A172 (cell line): ENCODE measurements at places on chromosomes 1 and 21.
A peak's percentile ranks its signal among the peaks of the same experiment; 100 is the strongest.

- DNase-seq = no peak
Observed at GRCh38 chr1:43533584-43533983, 2.9 kb downstream of the PTPRF start.

- peak; percentile 95 for DNase-seq
Observed at GRCh38 chr1:210687582-210688279, 359.0 kb downstream of the HHAT start.

- DNase-seq = no peak
Observed at GRCh38 chr1:153261281-153262069, 2.0 kb downstream of the LORICRIN start.

GRCh38 chr21:19261731-19262376, 858.3 kb upstream of the TMPRSS15 start:
- no peak for DNase-seq

DNA sequence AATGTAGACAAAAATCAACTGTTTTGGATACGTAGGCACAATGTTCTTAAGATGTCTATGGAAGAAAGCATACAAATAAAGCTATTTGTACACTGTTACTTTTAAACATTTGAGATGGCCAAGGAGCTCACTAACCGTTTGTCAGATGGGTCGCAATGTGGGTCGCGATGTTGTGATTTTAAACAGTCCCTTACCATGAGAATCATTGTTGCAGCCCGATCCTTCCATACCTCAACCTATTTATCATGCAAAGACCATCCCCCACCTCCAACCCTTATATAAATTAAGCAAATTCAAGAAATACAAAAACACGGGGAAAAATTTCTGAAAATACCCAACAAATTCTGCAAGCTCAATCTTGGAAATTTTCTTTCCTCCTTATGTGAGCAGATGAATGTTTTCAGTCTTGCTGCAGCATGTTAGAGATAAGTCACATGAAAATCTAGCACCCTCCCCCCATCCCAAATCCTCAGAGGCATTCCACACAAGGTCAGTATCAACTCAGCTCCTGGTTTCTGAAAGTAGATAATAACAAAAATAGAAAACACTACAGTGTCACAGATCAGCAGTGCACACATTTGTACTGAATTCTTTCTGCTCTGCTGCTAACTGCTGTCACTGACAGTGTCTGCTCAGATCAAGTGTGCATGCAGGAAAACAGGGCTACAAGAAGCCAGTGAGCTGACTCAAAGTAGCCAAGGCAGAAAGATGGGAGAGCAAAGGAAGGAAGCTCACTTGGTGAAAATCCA, 92.9 kb upstream of the TTC39A start:
- no peak for DNase-seq

- no peak for DNase-seq
Observed at GRCh38 chr1:230137337-230137815, 70.3 kb downstream of the GALNT2 start.

DNA sequence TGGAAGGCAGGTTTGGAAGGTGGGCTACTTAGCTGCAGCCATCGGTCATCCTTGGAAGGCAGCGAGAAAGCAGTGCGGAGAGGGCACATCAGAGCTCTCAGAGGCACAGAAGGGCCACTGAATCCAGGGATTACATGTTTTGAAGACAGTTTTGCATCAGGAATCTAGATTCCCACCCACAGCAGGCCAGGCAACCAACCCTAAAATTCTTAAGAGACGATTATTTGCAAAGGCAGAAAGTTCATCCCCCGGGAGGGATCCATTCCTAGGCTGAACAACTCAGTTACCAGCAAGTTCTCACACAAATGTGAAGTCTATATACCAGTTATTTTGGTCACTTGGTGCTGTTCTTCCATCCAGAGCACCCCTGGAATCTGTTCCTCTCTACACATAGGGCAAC, 457.3 kb upstream of the VAMP3 start:
- DNase-seq = no peak

- peak; percentile 79 for DNase-seq
Observed at GRCh38 chr1:153977250-153978240, at the start of gene JTB. TSS of gene JTB (minus strand) at chr1:153977674. CDS start at chr1:153977252, 422 bp downstream.

GRCh38 chr1:57204091-57204490, 219.8 kb downstream of the DAB1 start:
- no peak for DNase-seq

- no peak for DNase-seq
Observed at GRCh38 chr1:227712648-227713047, 22.5 kb downstream of the JMJD4 start.

DNA sequence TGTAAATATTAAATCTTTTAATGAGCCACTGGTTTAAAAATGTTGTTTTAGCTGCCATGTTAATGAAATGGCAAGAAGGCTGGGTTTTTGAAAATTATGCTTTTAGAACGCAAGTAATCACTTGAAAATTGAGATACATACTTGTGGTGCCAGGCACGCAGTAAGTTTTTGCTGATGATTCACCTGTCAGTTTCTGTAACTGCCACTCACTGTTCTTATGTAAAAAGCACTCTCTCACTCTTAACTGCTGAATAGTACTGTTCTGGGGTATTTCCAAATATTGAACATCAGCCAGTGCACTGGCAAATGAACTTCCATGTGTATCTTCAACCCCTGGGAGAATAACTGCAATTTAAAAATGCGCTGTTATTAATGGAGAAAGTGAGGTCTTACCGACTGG, 17.9 kb downstream of the LGALS8 start:
- no peak for DNase-seq

DNA sequence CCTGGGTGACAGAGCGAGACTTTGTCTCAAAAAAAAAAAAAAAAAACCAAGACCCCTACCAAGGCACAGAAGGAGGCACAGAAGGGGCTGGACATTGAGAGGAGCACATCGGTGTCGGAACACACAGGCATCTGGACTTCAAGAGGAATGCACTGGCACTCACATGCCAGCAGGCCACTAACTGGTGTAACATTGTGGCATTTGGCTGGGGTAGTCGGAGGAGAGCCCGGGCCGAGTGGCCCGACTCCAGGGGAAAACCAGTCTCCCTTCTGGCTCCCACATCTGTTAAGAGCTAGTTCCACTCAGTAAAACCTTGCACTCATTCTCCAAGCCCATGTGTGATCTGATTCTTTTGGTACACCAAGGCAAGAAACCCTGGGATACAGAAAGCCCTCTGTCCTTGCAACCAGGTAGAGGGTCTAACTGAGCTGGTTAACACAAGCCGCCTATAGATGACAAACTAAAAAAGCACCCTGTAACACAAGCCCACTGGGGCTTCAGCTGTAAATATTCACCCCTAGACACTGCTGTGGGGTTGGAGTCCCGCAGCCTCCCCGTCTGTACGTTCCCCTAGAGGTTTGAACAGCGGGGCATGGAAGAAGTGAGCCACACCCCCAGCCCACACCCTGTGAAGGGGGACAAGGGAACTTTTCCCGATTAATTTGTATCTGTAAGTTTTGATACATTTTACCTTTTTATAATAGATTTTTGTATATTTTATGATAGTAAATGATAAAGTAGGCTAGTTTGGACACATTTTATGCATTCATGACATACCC, 17.2 kb upstream of the AKIRIN1 start:
- DNase-seq = no peak

DNA sequence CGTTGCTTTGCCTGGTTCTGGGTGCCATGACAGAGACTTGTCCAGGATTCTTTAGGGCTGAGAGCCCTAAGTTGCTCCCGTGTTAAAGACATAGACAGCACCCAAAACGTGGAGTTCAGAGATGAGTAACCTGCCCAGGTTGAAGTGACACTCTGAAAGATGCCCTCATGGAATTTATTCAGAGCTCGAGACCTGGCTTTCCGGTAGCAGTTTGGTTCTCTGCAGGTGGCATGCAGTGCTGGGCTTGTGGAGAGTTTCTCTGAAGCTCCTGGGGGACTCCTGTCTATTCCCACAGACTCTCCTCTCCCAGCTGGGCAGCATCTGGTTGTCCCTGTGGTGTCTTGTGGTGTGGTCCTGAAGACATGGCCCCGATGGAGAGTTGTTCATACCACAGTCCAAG, 241.0 kb downstream of the RHOU start:
- no peak for DNase-seq

DNA sequence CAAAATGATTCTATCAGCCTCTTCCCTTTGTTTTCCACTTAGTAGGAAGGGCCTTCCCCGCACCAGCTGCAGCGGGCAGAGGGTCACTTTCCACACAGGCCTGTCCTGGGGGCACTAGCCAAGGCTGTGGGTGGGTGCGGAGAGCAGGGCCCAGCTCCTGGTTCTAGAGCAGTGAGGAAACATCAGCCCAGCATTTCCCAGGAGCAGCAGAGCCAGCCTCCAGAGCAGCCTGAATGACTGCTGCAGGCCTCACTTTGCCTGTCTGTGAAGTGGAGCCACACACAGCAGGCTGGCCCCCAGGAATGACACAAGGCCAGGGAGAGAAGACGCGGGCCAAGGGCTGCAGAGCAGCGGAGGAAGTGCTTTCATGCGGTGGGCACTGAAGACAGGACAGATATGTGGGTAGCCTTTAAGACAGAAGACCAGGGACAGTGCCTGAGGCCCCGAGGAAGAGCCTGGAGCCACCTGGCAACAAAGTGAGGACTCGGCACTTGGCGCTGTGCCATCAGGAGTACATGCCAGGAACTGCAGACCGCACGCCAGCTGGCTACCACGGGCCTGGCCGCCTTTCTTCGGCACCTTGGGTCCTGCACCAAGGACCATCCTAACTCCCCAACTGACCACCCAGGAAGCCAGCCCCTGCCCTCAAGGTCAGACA, 42.0 kb downstream of the ACOT7 start:
- DNase-seq = no peak

GRCh38 chr1:2231532-2232254, 3.6 kb downstream of the SKI start:
- no peak for DNase-seq

DNA sequence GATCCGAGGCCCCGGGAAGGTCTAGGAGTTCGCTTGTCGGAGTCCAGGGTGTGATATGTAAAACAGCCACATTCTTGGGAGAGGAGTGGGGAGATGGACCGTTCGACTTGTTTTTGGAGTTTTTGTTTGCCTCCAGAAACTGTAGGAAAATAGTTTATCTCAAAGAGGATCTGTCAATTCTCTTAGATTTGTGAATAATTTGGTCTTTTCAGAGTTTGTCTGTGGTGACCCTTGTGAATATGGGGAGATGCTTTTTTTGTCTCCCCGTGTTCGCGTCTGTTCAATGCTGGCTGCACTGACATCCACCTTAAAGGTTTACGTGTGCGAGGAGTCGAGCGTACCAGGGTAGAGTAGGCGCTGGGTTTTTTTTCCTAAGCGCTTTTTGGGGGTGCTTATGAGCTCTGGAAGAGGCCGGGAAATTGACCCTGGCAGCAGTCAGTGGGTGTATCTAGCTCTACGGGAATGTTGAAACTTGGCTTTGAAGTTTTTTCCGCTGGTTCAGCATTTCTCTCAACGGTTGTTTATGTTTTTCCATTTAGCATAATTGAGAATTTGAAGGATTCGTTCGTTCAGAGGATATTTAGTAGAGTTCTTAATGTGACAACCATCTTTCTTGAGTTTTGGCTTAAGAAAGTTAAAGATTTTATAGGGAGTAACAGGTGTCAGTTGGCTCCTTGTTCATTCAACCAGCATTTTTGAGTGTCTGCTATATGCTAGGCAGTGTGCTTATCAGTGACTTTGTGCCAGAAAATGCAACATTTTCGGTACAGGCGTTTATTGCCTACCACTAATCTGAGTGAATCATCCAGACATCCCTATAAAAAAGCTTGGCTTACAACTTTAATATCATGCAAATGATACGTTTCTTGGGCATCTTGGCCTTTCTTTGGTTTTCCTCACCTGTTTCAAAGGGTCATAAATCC, 1.2 kb downstream of the SZRD1 start:
- DNase-seq = peak; percentile 70

- DNase-seq = no peak
Observed at GRCh38 chr1:50416553-50417453, 6.4 kb downstream of the DMRTA2 start.

- DNase-seq = peak; percentile 88
Observed at GRCh38 chr21:35933466-35933865, 126.9 kb downstream of the SETD4 start.

DNA sequence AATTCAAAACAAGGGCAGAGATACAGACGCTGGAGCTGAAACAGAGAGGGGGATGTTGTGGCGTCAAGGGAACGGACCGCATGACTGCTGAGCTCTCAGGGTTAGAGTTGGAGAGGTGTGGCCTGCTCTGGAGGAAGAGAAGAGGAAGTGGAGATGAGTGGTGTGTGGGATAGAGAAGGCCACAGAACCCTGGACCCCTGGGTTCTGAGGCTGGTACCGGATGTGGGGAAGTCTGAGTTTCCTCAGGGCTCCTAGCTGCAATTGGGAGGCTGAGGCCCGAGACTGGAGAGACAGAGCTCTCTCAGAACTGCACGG, 1.8 kb downstream of the BCAN start:
- no peak for DNase-seq

DNA sequence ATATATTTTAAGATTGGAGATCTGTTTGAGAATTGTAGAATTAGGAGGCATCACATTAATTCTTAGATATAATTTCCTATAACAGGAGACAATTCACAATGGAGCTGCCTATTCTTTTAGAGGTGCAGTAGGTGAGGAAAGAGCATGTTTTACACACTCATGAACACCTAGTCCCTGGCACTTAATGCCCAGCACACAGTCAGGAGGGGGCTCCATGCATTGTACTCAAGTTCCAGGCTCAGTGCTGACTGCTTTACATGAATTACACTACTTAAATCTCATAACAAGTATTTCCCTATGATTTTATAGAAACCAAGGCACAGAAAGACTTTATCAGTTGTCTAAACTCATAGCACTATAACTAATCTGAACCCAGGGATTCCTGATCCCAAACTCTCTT, 360 bp upstream of the GBP3 start:
- no peak for DNase-seq

DNA sequence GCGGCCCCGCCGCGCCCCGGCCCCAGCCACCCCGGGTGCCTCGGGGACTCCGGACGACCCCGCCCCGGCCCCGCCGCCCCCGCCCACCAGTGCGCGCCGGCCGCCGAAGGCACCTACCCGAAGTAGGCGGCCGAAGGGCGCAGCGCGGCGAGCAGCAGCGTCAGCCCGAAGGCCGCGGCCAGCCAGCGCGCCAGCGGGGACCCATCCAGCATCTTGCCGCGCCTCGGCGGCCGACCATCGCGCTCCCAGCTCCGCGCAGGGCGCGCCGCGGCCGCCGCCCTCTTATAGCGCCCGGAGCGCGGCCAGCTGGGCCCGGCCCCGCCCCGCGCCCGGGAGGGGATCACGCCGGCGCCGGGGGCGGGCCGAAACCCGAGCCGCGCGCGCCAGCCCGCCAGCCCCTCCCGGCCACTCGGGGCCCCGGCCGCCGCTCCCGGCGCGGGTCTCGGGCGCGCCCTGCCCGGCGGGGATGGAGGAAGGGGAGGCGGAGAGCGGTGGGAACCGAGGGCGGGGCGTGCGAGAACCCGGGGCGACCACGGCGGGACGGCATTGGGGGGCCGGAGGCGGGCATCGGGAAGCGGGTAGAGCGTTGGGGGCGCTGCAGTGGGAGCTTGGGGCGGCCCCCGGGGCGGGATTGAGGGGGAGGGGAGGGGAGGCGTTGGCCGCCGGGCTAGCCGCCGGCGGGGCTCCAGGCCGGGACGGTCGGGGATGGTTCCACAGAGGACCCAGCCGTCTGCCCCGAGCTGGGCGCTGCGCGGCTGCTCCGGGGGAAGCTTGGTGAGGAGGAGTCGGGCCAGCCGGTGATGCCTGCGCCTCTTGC, at the start of gene WNT9A:
Gene WNT9A (minus strand): TSS at position 257 of the 817 bp plus-strand sequence. CDS start 45 bp downstream, at position 212.
- peak; percentile 41 for DNase-seq
